ENCODE measurements at places on chromosomes 3 and 15. TPM values are rescaled to one million over a fixed set of nuclear protein-coding genes. Genes with fewer than 3 reads are reported as not detected.

DNA sequence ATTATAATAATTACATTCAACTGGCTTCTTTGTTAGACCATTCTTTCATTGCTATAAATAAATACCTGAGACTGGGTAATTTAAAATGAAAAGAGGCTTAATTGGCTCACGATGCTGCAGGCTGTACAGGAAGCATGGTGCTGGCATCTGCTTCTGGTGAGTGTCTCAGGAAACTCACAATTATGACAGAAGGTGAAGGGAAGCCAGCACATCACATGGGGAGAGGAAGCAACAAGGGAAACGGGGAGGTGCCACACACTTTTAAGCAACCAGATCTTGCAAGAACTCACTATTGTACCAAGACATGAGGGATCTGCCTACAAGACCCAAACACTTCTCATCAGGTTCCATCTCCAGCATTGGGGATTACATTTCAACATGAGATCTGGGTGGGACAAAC lies 413.1 kb upstream of the ARRDC4 start:
- no peak for DNase-seq

GRCh38 chr3:122299872-122300460 lies 25.1 kb upstream of the CSTA start:
- no peak for DNase-seq

DNA sequence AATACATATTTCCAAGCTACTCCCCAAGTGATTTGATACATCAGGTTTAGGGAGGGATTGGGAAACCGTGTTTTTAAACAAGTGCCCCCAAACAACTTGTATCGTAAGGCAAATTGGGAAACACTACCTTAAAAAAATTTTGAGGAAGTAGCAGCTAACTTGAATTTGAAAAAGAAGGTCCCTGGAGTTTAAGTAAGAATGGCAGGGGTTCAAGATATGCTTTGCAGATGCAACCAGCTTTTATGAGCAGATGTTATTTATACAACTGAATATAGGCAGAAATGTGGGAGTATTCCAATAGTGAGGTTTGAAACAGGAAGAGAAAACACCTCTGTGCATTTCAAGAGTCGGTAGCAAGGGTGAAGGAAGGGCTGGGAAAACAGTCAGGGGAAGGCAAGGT lies 139.6 kb downstream of the IL20RB start:
- DNase-seq: no peak

- no peak for DNase-seq
Measured at GRCh38 chr15:29890336-29891095, 68.2 kb upstream of the TJP1 start.

DNA sequence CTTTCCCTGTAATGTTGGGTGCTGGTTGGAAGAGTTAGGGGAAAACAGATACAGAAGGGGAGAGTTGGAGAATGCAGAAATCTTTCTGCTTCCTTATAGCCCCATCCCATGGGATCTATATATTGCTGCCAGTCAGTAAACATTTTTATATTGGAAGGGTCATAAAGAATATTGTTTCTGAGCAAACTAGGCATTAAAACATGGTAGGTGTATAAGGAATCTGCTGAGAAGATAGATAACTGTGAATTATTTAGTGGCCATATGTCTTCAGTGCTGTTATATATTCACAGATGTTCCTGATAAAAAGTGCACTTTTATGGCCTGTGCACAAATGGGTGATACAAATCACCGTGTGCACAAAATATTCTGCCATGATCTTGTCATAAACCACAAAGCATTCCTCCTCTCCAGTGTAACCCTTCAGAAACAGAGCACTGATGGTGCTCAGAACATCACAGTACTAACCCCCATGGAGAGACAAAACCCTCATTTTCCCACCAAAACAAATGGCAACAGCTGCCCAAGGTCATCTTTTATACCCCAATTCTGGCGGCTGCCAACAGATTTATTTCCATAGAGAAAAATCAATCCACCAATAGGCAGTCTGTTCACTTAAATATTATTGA lies 269.3 kb downstream of the SLC9A9 start:
- DNase-seq: no peak

GRCh38 chr3:4655145-4656045 lies 162.2 kb downstream of the ITPR1 start:
- no peak for DNase-seq

- no peak for DNase-seq
Measured at GRCh38 chr3:28467414-28467813, 118.8 kb upstream of the AZI2 start.

GRCh38 chr3:41418961-41419691 lies 219.8 kb downstream of the CTNNB1 start:
- no peak for DNase-seq

GRCh38 chr3:24340966-24341365 lies 153.7 kb downstream of the THRB start:
- DNase-seq: no peak

DNA sequence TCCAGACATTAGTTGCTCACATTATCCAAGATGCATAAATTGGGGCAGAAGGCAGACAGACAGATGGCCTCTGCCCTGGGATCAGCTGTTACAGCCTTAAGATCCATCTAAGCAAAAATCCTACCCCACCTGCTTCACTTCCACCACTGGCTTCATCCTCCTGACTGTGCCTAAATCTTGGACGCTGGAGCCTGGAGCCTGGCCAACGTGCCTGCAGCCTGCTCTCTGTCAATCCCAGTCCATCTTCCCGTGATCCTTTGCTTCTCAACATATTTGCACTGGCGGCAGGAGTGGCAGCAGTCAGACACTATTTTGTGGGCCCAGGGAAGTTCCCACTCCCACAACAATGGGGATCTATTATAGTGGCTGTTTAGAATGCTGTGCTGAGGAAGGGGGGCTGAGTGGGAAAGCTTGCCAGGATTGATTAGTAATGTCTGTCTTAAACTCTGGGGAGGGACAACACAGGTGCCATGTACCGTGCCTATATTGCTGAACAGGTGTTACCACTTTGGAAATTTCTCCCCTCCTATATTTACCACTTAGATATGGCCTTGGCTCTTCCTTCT lies 121.2 kb downstream of the MEGF11 start:
- peak; percentile 63 for DNase-seq

GRCh38 chr3:72134989-72135451 lies 350.1 kb upstream of the PROK2 start:
- no peak for DNase-seq

- peak; percentile 82 for DNase-seq
Measured at GRCh38 chr3:64890006-64890405, 202.2 kb upstream of the ADAMTS9 start.

Gene NMNAT3
- total RNA-seq: 13.0 TPM

Gene MORC1
- total RNA-seq: not detected

Gene COPS2
- 41.6 TPM for total RNA-seq

Gene CCDC54
- total RNA-seq: not detected

Gene FGD5
- total RNA-seq: 10.2 TPM

Gene SLC9C1
- total RNA-seq: 0.48 TPM

All from heart left ventricle (tissue), 16 donors.